Left colon (tissue), 2 donors: ENCODE measurements at places on chromosomes 16 and 17.

GRCh38 chr16:72809446-72809845 lies 238.5 kb downstream of the ZFHX3 start:
- DNase-seq, result no peak

GRCh38 chr17:82013772-82014321 lies 8.8 kb downstream of the CENPX start:
- DNase-seq, result no peak

DNA sequence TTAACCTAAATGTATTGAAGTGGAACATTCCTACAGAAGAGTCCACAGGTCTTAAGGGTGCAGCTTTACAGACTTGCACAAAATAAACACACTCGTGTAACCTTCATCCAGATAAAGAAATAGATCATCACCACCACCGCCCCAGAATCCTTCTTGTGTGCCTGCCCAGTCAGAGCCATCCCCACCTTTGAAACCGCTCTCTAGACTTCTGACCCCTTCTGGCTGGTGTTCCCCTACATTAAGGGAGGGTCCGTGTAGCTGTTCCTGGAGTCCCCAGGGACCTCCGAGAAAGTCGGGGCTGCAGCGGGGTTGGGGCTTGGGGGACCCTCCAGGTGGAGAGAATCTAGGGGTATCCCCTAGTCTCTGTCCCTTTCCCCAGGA lies 9.4 kb downstream of the TBX4 start:
- no peak for DNase-seq

DNA sequence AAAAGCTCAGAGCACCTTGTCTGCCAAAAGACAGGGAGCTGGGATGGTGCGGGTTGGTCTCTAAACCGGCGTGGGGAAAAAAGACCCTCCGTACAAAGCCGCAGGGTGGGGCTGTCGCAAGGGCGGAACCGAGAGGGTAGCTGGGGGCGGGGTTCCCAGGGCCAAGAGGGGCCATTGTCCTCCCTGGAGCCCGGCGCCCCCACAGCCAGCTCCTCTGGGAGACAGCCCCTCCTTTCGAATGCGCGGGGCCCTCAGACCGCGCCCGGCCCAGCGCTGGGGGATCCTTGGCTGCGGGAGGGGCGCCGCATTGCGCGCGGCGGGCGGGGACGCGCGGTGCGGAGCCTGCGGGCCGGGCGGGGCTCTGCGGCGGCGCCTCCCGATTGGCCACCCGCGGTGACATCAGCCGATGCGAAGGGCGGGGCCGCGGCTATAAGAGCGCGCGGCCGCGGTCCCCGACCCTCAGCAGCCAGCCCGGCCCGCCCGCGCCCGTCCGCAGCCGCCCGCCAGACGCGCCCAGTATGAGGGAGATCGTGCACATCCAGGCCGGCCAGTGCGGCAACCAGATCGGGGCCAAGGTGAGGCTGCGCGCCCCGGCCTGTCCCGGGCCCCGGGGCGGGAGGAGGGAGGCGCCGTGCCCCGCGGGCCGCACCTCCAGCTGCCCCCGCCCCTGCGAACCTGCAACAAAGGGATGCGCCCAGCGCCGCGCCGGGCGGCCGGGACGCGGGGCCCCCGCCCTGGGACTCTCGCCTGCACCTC lies at the start of gene TUBB3:
Gene TUBB3, plus strand, starts transcription at position 459 of the 756 bp plus-strand sequence. Its CDS starts 60 bp downstream, at position 519.
- DNase-seq, result peak; percentile 72

DNA sequence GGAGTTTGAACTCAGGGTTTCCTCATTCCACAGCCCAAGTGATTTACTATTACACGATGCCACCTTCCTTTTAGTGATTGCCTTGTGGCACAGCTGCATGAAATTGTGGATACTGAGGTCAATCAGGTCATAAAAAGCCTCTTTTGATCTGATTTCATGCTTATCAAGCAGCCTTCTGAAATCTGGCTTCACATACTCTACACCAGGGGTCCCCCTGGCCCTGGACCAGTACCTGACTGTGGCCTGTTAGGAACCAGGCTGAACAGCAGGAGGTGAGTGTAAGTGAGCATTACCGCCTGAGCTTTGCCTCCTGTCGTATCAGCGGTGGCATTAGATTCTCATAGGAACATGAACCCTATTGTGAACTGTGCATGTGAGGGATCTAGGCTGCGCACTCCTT lies 13.8 kb downstream of the SLFN5 start:
- DNase-seq, result no peak

GRCh38 chr16:2468725-2469398 lies 2.2 kb upstream of the NTN3 start:
- no peak for DNase-seq
